NCI-H2107 (cell line): ENCODE measurements at places on chromosomes 3 and 15.

- peak; percentile 55 for DNase-seq
These were observed 29.5 kb upstream of the VEPH1 start for GRCh38 chr3:157532529-157533297.

DNA sequence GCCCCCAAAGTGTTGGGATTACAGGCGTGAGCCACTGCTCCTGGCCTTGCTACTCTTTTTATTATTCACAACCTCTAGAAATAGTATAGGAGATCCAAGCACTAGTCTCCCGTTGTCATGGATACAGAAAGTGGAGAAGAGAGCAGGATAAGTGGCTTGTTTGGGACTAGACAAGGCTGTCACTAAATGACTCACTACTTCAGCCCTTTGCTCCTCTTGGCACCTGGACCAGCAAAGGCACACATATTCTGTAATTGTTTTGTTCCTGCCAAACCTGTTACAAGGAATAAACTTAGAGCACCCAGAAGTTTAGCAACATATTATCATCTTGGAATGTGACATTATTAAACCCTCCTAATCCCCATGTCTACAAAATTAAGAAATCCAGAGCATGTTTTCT, 427.2 kb upstream of the THBS1 start:
- DNase-seq: no peak

- DNase-seq: no peak
These were observed 57.6 kb downstream of the SIDT1 start for GRCh38 chr3:113589971-113590370.

DNA sequence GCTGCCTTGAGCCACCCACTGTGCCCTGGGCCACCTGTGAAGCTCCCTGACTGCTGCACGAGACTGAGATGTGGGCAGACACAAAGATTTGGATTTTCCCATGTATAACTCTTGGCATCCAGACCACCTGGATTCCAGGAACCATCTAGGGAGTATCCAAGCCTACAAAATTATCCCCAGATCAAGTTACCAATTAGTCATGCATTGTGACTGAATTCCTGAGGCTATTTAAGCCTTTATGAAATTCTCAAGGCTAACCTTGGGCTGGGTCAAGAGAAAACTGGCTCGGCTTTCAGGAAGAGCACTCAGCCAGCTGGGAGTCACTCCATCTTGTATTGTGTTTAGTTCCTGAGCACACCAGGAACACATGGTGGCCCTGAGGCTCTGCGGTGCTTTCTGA, 13.3 kb upstream of the ATP13A5 start:
- no peak for DNase-seq

- DNase-seq: no peak
These were observed 27.2 kb upstream of the CFAP44 start for GRCh38 chr3:113468539-113468938.

- DNase-seq: peak; percentile 88
These were observed 37.8 kb downstream of the HMCES start for GRCh38 chr3:129316248-129317013.

DNA sequence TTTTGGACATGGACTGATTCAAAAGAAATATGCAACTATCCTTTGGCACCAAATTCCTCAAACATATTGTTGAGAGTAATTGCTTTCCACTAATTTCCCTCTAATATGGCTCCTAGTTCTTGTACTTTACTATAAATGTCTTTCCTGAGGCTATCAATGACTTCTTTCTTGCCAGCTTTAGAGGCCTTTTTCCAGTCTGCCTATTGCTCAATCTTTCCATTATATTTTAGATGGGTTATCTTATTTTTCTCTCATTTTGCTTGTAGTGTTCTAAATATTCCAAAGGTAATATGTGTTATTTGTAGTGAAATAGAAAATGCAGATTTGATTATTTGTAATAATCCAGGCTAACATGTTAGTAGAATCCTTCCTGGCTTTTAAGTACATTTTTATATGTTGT, 11.5 kb upstream of the TEX9 start:
- DNase-seq: no peak

GRCh38 chr15:91516866-91517265, 336.6 kb upstream of the SLCO3A1 start:
- no peak for DNase-seq

DNA sequence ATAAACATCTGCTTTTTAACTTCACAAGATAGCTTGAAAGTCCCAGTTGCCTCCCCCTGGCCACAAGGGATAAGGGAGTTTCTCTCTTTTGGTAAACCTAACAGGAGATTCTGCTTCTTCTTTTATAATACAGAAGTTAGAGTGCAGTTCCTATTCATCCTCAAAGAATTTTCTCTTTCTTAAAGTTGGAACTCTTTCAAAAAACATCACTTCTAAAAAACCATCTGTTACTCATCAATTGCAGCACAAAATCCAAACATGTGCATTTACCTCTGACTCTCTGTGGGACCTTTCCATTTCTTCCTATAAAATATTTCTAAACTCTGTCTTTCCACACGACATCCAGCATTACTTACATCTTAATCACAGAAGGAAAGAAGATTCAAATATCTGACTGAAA, 5.1 kb downstream of the DPH6 start:
- DNase-seq: no peak

DNA sequence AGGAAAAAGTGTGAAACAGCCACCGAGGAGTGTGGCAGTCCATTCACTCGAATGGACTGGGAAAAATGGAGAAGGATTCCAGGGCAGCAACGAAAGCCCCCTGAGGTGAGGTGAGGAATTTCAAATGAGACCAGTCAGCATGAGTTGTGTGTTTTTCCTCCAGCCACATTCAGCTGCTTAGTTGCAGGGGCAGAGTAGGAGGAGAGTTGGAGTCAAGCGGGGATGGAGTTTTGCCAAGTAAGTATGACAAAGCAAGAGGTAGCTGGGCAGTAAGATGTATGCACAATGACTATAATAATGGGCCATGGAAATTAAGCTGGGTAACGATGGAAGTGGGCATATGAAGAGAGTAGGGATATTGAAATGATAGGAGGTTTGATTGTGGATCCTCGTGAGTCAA, 64.4 kb downstream of the CCDC54 start:
- no peak for DNase-seq

- no peak for DNase-seq
These were observed 826 bp downstream of the DBR1 start for GRCh38 chr3:138173769-138174420.

DNA sequence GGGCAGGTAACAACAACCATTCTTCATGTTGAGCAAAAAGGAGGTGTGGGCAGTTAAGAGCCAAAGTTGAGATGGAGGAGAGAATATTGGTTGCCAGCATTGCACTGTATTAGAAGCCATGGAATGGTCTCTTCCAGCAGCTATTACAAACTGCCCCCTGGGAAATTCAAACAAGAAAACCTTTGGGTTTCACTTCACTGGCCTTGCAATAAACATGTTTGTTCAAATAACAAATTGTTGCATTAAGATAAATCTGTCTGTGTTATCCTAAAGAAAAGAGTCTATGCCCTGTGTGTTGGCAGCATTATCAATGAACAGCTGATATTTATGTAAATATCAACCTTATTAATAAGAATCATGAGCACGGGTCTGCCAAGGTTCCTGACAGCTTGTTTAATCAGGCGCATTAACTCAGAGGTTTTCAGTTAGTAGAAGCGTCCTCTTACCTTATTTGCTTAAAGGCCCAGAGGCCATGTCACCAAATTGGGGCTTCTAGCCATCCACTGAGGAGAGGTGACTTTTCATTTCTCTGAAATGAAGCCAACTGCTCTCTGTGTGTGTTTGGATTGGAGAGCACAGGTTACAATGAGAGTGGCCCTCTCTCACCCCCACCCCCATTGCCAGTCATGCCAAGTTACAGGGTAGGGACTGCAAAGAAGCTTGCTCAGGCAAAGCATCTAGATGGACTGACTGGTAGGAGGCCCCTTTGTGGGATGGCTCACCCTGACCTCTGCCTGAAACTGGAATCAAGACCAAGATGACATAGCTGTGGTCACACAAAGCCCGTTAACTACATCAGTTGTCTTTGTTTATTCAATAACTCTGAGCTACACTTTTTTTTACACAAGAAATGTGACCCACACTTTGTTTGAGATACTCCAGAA, 10.5 kb downstream of the FILIP1L start:
- DNase-seq: no peak

GRCh38 chr3:43211681-43212080, 74.7 kb upstream of the SNRK start:
- no peak for DNase-seq

- DNase-seq: no peak
These were observed 34.9 kb downstream of the SNAPC5 start for GRCh38 chr15:66462627-66463026.

DNA sequence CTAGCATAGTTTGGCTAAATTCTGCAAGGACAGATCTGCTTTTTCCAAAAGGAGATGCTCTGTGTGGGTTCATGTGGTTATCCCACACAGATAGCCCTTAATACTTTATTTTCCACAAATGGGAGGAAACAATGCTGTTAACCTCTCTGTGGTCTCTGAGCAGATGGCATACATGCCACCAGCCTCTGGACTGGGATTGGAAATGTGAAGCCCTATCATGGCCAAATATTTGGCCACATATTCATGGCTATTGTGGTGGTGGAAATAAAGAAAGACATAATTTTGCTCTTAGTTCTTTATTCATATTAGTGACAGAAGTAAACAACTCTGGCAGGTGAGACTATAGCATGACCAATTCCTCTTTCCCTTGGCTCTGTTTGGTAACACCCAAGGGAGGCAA, 726.2 kb downstream of the ROBO1 start:
- no peak for DNase-seq

DNA sequence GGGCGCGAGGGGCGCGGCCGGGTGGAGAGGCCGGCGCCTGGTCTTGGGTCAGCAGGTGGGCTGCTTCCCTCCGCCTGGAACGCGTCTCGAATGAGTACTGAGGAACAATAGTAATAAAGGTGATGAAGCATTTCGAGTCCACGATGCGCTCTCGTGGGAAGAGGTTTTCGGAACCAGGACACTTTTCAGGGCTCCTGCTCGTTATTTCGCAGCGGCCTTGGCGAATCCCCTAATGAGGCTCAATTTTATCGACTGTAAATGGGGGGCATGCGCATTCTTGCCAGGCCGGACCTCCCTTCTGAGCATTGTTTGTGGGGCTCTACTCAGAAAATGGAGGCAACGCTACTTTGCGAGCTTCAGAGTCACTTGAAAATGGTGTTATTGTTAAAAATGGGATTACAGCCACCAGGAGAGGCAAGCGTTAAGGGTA, 1.2 kb downstream of the NR2C2 start:
- no peak for DNase-seq

DNA sequence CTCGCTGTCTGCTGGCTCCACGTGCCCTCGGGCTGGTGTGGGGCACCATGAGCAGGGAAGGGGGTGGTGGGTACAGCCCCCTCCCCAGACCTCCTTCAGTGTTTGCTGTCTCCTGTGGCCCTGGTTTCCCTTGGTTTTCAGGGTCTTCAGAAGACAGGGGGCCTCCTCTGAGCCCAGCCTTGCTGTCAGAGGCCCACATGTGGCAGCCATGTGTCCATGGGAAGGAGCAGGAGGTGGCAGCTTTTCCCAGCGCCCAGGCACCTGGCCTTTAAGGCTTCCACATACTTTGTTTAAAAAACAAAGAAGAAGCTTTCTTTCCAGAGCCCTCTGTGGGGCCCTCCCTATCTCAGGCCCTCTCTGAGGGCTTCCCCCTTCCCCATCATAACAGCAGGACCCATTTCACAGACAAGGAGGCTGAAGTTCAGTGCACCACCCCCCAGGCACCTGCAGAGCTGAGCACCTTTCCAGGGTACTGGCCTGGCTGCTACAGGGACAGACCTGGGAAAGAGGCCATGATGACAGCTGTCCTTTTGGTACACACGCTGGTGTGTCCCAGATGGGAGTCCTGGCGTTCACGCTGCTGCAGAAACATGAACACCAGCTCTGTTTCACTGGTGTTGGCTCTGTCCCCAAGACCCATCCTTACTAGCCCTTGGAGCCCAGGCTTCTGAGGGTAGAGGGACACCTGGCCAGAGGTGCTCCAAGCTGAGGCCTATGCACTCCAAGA, 73.7 kb downstream of the DNAJB8 start:
- no peak for DNase-seq

DNA sequence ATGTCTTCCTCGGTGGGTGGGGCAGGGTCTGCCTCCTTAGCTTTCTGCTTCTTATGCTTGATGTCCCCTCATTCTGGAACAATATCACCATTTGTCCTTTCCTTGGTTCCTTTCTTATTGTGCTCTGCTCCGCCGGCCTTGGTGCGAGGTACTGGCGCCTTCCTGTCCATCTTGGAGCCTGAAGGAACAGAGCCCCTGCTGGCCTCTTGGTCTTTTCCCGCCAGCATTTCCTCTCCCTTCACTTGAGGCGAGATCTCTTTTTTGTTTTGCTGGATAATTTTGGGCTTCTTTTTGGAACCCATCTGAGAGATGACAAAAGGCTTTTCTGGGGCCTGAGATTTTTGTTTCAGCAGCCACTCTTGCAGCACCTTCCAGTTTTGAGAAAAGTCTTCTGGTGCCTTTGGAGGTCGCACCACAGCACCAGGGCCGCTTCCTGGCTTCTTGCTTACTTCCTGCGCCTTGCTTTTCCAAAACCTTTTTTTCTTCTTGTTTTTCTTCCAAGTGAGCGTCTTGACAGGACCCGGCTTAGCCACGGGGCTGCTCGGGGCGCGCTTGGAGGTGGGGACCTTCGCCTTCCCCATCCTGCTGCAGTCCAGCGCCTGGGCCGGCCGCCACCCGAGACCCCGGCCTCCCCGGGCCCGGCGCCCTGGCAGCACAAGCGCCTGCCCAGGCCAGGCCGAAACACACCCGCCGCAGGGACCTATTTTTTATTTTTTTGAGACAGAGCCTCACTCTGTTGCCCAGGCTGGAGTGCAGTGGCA, 127.1 kb downstream of the KLF13 start:
- no peak for DNase-seq

- DNase-seq: no peak
These were observed 44.3 kb upstream of the MRPS22 start for GRCh38 chr3:139299261-139300132.

DNA sequence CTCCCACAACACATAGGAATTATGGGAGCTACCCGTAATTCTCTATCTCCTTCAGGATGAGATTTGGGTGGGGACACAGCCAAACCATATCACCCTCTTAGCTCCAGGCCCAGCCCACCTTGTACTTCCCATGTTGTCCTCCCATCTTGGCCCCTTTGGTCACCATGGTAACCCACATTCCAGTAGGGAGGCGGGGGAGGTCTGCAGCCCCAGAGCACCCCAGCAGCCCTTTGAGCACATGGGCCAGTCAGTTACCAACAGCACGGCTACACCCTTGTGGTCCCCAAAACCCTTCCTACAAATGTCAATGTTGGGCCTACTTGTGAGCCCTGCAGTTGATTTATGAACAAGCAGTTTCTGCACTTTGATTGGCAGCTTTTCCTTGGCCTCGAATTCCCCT, 84.5 kb downstream of the LRRK1 start:
- no peak for DNase-seq
